ENCODE measurements at places on chromosomes 7 and 10. TPM values are rescaled to one million over a fixed set of nuclear protein-coding genes. Genes with fewer than 3 reads are reported as not detected.

PON1 gene
- 0.90 TPM for total RNA-seq

GPNMB gene
- 1.2 TPM for total RNA-seq

PPP1R3A gene
- total RNA-seq, result not detected

MET gene
- 5.5 TPM for total RNA-seq

- no peak for DNase-seq
Observed at GRCh38 chr10:62025901-62026879, 124.7 kb downstream of the ARID5B start.

RELN gene
- total RNA-seq, result 0.02 TPM

- DNase-seq, result peak; percentile 14
Observed at GRCh38 chr7:101835136-101835535, 17.7 kb downstream of the CUX1 start.

SFR1 gene
- 6.6 TPM for total RNA-seq

GALNT17 gene
- total RNA-seq, result 43.2 TPM

DNA sequence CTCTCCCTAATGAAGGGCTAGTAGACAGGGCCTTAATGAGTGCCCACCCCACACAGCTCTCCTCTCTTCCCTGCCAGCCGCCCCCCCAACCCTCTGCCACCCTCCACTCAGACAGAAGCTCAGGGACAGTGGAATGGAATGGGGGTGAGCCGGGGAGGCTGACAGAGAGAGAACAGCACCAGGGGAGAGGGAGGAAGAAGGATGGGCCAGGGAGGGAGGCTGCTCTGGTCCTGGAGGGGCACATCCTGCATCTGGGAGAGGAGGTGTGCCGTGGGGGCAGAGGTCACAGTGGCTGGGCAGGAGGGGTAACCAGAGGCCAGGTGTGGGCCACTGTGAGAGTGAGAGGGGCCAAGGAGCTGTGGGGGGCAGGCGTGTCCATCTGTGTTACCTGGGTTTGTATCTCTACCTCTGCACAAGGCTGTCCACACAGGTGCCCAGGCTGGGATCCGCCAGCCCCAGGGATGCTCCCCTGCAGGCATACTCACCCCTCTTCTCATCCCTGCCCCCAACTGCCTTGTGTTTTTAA is 2.4 kb downstream of the NYAP1 start:
- DNase-seq, result no peak

GRCh38 chr7:6436385-6436685 is 11.4 kb downstream of the DAGLB start:
- no peak for DNase-seq

- DNase-seq, result peak; percentile 77
Observed at GRCh38 chr10:10677479-10677878, 340.2 kb upstream of the CELF2 start.

DNA sequence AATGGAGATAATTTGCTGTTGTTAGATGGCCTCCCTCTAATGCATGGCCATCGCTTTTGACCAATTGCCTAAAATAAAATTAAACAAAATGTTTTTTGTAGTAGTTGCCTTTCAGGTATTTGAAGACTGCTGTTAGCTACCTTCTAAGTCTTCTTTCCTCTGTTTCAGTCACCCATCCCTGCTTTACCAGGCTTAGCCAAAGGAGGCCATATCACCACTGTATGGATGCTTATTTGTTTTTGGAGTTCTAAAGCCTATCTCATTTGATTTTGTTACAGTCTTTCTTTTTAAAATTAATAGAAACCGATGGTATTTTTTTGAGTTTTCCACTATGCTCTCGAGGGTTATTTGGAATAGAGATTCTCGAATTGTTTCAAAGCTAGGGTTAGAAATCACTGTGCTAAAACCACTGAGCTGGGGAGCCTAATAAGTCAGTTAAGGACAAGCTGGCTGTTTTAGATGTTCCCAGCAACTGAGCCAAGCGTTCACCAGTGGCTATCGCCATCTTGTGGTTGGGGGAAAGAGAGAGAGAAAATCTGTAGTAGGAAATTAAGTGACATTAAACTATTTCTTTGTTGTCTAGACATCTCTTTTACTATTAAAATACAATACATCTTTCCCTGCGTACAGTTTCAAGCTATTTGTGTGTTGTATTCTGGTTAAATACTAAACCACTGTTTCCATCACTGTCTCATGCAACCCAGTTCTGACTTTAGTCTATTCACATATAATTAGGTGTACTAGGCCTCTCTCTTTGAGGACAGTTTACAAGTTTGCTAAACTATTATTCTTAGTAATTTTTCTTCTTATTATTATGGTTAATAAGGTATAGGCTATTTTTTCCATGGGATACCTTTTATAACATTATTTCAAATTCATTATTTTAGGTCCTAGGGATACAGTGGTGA is 52.2 kb downstream of the GPR158 start:
- peak; percentile 43 for DNase-seq

PRKG1 gene
- 10.4 TPM for total RNA-seq

HOXA3 gene
- total RNA-seq, result not detected

GRCh38 chr10:86856156-86856555 is 99.7 kb downstream of the BMPR1A start:
- no peak for DNase-seq

PAX4 gene
- not detected for total RNA-seq

DNA sequence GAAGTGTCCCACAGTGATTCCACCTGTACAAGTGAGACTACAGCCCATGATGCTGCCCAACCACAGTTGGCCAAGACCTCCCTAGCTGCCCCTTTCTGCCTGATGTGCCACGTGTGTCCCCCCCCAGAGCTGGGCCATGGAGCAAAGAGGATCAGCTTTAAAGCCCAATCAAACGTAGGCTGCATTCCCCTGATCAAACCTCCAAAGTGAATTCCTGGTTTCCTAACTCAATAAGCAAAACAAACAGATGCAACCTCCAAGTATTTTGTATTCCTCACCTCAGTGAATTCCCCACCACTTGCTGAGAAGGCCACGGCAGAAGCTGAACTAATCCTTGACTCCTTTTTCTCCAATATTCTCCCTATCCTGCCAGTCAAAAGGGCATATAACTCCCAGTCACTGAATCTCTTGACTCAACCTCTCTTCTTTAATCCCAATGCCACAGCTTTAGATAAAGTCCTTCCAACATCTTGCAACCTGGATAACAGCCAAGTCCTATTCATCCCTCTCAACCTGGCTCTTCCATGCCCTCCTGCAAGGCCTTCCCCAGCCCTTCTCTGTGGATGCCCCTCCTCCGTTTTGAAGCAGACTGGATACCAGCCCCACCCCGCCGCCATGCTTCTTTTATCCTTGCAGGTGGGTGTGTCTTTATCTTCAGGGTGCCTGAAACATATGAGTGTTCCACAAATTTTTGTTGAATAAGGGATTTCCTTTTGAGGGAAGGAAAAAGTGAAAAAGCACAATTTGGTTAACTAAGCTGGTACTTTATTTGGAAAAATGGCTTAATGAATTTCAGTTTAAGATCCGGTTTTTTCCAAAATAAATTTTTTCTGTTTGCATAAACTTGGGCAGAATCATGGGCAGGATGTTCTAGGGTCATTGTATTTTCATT is 285.2 kb upstream of the MKLN1 start:
- peak; percentile 55 for DNase-seq

OR9A2 gene
- not detected for total RNA-seq

CTTNBP2 gene
- total RNA-seq, result 15.7 TPM

GRCh38 chr10:33974976-33975478 is 640.6 kb upstream of the NRP1 start:
- DNase-seq, result no peak

- DNase-seq, result peak; percentile 35
Observed at GRCh38 chr10:47423476-47423875, 39.4 kb upstream of the ZNF488 start.
